NCI-H774 (cell line): ENCODE measurements at places on chromosomes 16 and 17.
A peak's percentile ranks its signal among the peaks of the same experiment; 100 is the strongest.

DNA sequence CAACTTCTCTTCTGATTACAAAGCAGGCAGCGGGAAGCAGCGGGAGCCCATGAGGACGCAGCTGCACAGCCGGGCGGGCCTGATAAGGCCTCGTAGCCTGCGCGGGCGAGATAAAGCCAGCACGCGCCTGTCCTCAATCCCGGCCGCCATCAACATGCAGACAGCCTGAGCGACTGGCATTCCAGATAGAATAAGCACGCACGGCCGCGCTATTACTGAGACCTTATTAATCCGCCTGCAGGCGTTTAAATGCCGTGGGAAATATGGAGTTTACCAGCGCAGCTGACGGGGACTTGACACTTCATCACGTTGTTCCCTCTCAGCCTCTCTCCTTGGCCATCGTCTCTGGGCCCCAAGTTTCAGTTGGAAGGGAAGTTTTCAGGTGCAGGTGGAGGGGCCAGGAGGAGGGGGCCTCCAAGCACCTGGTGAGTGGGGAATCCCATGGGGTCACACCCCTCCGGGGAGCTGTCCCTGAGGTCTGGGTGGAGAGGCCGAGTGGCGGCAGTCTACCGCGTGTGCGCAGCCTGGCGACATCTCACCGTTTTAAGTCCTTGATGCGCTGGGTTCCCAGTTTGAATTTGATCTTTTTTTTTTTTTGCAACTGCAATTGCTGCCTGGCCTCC is 27.3 kb upstream of the CBFA2T3 start:
- DNase-seq, result no peak

GRCh38 chr17:60416368-60416925 is 5.8 kb upstream of the CHCT1 start:
- no peak for DNase-seq

DNA sequence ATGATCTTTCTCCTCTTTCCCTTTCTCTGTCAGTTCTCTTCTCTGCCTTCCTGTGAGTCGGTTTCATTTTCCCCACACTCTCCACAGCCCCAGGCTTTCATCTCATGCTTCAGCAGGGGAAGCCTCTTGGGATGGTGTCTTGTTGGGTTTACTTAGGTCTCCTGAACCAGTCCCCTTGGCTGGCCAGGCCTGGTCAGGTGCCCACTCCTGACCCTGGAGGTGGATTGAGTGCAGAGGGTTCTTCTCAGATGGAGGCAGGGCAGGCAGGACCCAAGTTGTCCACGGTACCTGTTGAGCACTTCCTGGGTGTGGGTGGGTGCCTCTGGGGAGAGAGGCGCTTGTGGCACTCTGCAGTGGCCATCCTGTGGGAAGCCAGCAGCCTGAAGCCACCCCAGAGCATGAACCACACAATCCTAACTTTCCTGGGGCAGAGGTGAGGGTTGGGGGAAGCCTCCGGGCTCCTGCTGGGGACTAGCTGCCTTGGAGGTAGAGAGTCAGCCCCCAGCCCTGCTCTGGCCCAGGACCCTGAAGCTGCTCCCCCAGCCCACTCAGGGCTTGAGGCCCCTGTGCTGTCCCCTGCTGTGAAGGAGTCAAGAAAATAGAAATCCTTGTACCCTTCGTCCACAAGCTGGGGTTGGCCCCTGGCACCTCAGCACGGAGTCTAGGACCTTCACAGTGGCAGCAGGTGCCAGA is 2.0 kb upstream of the RAP1GAP2 start:
- no peak for DNase-seq

DNA sequence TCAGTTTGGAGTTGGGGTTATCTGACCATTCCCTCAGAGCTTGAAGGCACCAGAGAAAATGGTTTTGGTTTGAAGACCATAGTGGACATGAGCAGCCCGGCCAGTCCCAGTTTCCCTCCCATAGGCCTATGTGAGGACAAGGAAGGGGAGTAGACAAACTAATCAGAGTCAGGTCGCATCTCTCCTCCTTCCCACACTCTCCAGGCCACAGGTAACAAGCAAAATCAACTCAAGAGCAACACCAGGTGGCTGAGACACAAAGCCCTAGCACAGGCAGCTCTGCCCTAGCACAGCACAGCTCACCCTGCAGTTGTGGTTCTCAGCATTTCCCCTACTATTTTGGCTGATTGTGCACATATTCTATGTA is 7.2 kb downstream of the SUPT4H1 start:
- no peak for DNase-seq

- no peak for DNase-seq
Measured at GRCh38 chr17:39194985-39195524, 2.4 kb downstream of the CACNB1 start.

GRCh38 chr17:40940266-40940665 is 2.8 kb upstream of the KRT23 start:
- DNase-seq, result no peak

GRCh38 chr17:42541041-42541833 is 5.2 kb downstream of the NAGLU start:
- no peak for DNase-seq

GRCh38 chr16:66605979-66606751 is 1.7 kb downstream of the CMTM3 start:
- DNase-seq, result no peak

GRCh38 chr17:74271901-74272561 is 2.0 kb upstream of the DNAI2 start:
- DNase-seq, result no peak

GRCh38 chr17:47797797-47798196 is 23.8 kb downstream of the OSBPL7 start:
- no peak for DNase-seq

DNA sequence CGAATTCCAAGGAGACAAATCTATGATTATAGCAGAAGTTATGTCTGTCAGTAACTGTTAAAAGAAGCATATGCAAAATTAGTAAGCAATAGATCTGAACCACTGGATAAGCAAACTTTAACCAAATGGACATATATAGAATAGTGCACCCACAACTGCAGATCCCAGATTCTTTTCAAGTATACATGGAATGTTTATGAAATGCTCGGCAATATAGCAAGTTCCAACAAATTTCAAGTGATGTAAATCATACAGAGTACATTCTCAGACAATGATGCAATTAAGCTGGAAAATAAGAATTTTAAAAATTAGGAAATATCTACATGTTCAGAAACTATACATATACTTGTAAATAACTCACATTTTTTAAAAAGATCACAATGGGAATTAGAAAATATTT is 8.4 kb upstream of the HELZ start:
- no peak for DNase-seq

DNA sequence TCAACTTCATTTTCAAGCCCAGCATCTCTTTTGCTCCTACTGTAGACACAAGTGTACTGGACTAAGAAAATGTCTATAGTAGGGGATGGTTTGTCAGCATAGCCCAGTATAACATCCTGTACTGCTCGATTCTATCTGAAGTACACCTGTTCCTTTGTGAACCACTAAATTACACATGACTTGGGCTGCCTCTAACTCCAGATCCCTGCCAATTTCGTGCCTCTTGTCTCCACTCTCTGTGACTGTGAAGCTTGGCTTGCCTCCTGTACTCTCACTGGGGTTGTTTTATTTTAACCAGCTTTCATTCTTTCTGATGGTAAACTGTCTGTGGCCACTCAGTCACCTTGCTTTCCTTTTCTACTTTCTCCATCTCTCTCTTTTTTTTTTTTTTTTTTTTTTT is 24.5 kb downstream of the GFOD2 start:
- no peak for DNase-seq

DNA sequence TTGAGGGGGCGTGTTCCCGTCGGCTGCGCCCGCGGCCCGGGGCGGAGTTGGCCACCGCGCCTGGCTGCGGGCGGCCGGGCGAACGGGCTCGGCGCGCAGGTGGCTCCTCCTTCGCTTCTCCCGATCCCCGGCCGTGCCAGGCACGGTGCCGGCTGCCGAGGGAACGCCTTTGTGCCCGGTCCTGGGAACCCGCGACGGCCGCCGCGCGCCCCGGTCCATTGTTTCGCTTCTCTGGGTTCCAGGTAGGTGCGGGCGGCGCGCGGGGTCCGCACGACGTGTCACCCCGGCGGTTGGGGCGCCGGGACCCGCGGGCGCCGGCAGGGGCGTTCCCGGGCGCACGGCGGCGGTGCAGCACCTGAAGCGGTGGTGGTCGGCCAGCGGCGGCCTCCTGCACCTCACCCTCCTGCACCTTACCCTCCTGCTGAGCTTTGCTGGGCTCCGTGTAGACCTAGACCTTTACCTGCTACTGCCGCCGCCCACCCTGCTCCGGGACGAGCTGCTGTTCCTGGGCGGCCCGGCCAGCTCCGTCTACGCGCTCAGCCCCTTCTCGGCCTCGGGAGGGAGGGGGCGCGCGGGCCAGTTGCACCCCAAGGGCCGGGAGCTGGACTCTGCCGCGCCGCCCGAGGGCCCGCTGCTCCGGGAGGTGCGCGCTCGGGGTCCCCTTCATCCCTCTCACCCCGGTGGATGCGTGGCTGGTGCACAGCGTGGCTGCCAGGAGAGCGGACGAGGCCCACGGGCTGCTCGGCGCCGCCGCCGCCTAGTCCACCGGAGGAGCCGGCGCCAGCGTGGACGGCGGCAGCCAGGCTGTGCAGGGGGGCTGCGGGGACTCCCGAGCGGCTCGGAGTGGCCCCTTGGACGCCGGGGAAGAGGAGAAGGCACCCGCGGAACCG is 99.9 kb downstream of the EFCAB13 start:
- no peak for DNase-seq

GRCh38 chr16:3606441-3606840 is 5.0 kb downstream of the SLX4 start:
- no peak for DNase-seq

GRCh38 chr16:14560523-14560922 is 69.5 kb downstream of the PARN start:
- DNase-seq, result no peak

DNA sequence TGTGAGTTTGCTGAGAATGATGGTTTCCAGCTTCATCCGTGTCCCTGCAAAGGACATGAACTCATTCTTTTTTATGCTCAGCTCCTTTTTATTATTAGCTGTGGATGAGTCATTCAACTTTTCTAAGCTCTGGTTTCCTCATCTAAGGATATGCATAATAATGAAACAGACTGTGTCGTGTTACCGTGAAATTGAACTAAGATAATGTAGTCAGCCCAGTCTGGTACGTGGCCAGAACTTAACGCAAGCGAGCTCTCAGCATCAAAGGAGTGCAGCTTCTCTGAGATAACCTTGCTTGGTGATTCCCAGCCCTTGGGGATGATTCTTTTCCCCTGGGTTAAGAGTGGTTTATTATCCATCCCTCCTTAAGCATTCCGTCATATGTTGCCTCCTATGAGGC is 454.3 kb upstream of the EEF2KMT start:
- no peak for DNase-seq

DNA sequence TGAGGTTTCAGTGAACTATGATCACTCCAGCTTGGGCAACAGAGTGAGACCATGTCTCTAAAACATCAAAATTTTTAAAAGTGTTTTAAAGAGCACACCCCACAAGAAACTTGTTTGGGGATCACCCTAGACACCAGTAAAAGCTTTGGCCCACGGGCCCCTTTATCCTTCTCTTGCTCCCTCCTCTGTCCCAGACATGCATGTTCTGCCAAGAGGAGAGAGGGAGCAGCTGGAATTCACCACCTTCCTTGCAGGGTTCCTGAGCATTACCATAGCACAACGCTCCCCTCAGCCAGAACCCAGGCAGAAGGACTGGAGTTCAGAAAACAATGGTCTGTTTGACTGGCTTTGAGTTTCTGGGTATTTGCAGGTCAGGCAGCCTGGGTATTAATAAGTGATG is 214.3 kb upstream of the CDH5 start:
- DNase-seq, result no peak

- DNase-seq, result peak; percentile 69
Measured at GRCh38 chr17:78759203-78759968, 22.7 kb downstream of the CYTH1 start.

GRCh38 chr17:54982399-54982798 is 13.8 kb downstream of the STXBP4 start:
- DNase-seq, result no peak

DNA sequence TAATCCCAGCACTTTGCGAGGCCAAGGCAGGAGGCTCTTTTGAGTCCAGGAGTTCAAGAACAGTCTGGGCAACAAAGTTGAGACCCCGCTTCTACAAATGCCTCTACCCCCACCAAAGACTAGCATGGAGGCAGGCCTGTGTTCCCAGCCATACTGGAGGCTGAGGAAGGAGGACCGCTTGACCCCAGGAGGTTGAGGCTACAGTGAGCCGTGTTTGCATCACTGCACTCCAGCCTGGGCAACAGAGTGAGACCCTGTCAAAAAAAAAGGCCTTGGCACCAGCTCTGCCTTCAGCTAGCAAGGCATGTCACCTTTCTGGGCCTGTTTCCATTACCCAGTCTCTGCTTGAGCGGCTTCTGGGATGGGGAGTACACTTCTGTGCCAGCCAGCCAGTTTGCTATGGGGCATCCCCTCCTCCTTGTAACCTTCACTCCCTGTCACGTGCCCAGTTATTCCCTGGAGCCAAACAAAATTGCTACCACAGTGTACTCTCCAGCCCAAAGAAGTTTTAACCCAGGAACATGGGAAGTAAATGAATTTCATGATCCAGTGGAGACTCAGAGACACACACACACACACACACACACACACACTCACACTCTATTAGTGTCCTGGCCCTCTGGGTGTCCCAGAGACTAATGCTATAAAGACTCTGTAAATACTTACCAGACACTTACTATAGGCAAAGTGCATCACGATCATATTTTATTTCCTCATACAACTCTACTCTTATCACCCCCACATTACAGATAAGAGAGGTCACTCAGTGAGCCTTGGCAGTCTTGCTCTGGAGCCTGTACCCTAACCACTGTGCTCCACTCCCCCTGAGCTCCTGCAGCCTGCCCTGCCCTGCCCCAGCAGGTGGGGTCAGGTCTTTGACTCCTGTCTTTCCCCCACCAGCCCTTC is 2.5 kb downstream of the CISD3 start:
- DNase-seq, result no peak

- DNase-seq, result no peak
Measured at GRCh38 chr16:59305850-59306249, 571.7 kb upstream of the GOT2 start.

DNA sequence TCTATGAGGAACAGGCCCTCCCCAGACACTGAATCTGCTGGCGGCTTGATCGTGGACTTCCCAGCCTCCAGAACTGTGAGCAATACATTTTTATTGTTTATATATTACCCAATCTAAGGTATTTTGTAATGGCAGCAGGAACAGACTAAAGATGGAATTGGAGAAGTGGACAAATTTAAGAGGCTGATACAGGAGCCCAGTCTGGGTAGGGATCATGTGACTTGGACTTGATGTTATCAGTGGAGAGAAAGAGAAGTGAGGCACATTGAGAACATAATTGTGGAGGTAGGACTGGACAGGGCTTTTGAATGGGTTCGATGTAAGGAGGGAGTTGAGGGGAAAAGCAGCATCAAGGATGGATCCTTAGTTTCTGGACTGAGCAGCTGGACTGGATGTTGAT is 93.8 kb downstream of the USP31 start:
- no peak for DNase-seq

DNA sequence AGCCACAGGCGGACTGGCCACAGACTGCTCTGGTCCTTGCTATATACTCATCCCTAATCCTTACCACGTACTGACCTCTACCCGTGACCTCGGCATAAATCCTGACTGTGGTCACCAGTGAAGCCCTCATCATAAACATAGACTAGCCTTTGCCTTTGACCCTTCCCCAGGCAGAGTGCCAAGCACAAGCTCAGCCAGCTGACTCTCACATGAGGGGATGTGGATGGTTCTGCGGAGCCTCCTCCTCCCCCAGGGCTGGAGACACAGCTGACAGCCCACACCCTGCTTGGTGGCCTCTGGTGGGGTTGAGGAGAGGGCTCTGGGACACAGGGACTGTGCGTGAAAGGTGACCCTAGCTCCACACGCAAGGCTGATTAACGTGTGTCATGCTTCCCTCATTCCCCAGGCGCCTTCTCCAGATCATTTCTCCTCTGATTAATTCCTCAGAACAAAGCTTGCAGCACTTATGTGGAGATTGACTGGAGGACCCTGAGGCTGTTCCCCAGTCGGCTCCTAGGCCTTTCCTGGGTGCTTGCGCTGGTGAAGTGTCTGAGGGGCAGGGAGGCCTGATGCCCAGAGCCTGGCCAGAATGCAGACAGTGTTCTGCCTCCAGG is 241.5 kb upstream of the NLRP1 start:
- DNase-seq, result no peak
